Omental fat pad (tissue), 4 donors: ENCODE measurements at places on chromosomes 4 and X.

DNA sequence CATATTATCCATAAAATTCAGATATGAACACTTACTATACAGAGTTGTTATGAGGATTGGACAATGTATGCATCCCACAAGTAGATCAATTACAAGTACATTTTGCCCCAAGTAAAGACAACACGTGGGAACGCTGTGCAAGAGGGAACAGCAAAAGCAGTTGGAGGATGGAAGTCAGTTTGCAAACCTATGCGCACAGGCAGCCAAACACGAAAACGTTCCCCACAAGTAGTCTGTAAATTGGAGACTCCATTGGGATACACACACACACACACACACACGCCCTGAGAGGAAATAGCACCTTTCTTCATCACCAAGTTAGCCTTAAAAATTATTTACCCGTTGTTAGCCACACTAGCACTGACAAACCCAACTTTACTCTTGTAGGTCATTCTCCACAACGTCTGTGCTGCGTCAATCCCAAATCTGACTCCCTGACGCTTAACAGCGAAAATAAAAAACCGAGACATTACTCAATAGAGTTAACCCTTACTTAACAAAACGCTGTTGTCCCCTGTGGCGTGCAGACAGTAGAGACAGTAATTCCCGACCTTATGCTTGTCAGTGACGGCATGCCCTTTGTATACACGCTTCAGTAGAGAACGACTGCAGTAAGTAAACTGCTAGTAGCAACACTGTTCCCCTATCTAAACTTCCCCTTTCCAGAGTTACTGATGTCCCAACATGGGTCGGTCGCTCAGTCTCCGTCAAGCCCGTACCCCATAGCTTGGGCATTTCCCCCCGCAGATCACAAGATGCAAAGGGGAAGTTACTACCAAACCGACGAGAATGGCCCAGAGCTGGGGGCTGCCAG, 730 bp downstream of the MANBA start:
- DNase-seq, result peak; percentile 27

DNA sequence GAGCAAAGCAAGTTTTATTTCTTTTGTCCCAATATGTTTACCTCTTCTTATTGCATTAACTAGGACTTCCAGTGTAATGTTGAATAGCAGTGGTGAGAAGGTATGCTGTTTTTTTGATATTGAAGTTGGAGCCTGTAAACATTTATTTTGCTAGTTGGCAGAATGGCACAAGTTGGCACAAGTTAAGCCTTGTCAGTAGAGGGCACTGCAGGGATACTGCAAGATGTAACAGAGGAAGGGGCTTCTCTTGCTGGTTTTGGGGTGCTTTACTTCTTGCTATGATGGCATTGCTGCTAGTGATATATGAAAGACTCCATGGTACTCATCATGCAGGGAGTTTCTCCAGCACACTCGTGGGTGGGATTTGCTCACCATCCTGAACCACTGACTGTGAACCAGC, 327.3 kb upstream of the ARX start:
- DNase-seq, result no peak

GRCh38 chrX:110407910-110408545, 49.4 kb downstream of the RTL9 start:
- no peak for DNase-seq

DNA sequence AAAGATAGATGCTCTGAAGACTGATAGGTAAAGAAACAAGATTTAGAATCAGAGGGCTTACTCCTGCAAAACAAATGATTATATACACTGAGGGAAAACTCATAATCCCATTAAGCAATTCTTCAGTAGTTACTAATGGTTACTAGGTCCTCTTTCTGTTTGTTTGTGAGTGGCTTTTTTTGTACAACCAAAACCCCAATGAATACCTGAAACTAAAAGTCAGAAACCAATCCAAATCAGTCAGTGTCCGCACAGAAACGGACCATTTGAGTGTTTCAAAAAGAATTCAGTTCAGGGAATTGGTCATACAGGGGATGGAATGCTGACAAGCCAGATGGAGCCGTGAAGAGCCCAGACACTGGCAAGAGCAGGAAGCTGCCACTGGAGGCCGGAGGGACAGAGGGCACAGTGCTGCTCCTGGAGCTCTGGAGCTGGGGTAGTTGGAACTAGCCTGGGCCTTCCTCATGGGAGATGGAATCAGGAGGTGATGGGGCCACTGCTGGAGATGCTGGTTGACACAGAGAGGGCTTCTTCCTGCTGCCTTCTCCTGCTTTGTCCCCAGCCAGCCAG, 31.9 kb downstream of the SETD7 start:
- DNase-seq, result no peak

GRCh38 chr4:173707658-173708419, 177.8 kb upstream of the HAND2 start:
- DNase-seq, result no peak
